Esophagus (tissue), 2 donors: ENCODE measurements at places on chromosomes 1 and 21. TPM values are rescaled to one million over a fixed set of nuclear protein-coding genes. Genes with fewer than 3 reads are reported as not detected.

ZSCAN20 gene
- polyA plus RNA-seq, result 0.51 TPM

OR2T29 gene
- not detected for polyA plus RNA-seq

RIIAD1 gene
- polyA plus RNA-seq, result not detected

SLC5A9 gene
- 0.07 TPM for polyA plus RNA-seq

OR6F1 gene
- polyA plus RNA-seq, result not detected

CHIT1 gene
- polyA plus RNA-seq, result not detected

RAB29 gene
- 5.0 TPM for polyA plus RNA-seq

PARS2 gene
- 2.5 TPM for polyA plus RNA-seq

GJA9 gene
- polyA plus RNA-seq, result 0.32 TPM

MRPL20 gene
- polyA plus RNA-seq, result 148 TPM

IL22RA1 gene
- polyA plus RNA-seq, result 10.3 TPM
